ENCODE measurements at places on chromosomes 1 and 21. TPM values are rescaled to one million over a fixed set of nuclear protein-coding genes. Genes with fewer than 3 reads are reported as not detected.

The CCDC27 gene
- not detected for total RNA-seq

The ZNF593OS gene
- not detected for total RNA-seq

The KRTAP13-2 gene
- not detected for total RNA-seq

The ARHGEF16 gene
- 0.17 TPM for total RNA-seq

The DNASE2B gene
- not detected for total RNA-seq

The TPTE gene
- total RNA-seq = not detected

The MROH7 gene
- under 0.01 TPM for total RNA-seq

The KPNA6 gene
- 30.3 TPM for total RNA-seq

The HAO2 gene
- total RNA-seq = not detected

The CACNA1E gene
- total RNA-seq = not detected

The RPTN gene
- total RNA-seq = not detected

The SYCP1 gene
- not detected for total RNA-seq

The ICOSLG gene
- total RNA-seq = 0.43 TPM

The EVA1C gene
- total RNA-seq = 14.1 TPM

The ZBTB48 gene
- total RNA-seq = 15.0 TPM

The RIT1 gene
- 46.3 TPM for total RNA-seq

The CFH gene
- total RNA-seq = 1.3 TPM

The PIGR gene
- not detected for total RNA-seq

Measured in dermis lymphatic vessel endothelial cell (primary cell).